Activated T-helper 1 cell treated with anti-CD3 and anti-CD28 coated beads, Interleukin-12 subunit alpha, Interleukin-12 subunit beta, Interleukin-2, Interleukin-4 antibody, amounts not matched to agents 30 ng/mL and 10 ng/mL and 1 ng/mL, durations not matched to agents 14 hours and 24 hours and 36 hours (primary cell): ENCODE measurements at places on chromosomes 13 and 19.

- DNase-seq, result no peak
Measured at GRCh38 chr19:18675779-18676178, 7.7 kb upstream of the CRTC1 start.

DNA sequence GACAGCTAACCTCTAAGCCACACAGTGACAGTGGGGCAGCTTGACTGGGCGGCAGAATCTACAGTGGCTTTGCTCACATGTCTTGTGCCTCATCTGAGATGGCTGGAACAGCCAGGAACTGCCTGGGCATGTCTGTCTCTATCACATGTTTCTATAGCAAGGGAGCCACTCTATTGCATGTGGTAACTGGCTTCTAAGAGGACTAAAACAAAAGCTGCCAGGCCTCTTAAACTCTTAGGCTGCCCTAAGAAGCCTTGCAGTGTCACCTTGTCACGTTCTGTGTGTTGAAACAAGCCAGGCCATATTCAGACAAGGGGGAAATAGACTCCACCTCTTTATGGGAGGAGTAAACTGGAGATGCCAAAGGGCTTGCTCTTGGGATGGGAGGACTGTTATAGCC lies 122.9 kb upstream of the MAB21L1 start:
- no peak for DNase-seq

- DNase-seq, result no peak
Measured at GRCh38 chr13:19810996-19811881, 28.5 kb upstream of the PSPC1 start.

GRCh38 chr13:25394402-25395060 lies 22.8 kb downstream of the ATP8A2 start:
- DNase-seq, result no peak

DNA sequence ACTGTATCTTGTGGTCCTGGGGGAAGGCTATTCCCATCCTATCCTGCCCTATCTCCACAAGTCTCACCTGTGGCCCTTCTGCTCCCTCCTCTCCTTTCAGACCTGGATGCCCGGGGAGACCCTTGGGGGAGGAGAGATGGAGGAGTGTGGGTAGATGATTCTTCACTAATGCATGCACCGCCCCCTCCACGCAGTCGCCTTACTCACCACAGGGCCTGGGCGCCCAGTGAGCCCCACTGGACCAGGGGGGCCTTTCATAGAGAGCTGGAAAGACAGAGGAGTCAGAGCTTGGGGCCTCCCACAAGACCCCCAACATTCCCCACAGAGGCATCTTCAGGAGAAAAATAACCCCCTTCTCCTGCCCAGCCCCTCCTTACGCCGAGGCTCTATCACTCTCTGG lies 14.3 kb downstream of the COL5A3 start:
- no peak for DNase-seq

DNA sequence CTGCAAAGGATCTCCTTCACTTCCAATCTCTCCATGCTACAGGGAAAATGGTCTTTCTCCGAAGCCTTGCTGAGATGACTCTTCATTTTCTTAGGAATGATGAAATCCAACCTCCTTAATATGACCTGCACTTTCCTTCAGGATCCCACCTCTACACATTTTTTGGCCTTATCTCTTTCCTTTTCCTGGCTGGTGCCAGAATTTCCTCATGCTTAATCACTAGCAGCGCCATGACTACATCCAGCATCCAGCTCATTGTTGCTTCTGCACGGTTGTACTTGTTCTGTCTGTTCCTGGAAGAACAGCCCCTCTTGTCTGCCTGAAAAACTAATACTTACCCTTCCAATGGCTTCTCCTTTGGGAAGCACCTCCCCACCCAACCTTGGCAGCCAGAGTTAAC lies 68.4 kb downstream of the TEX26 start:
- DNase-seq, result no peak
